Left renal pelvis (tissue), 4 donors: ENCODE measurements at places on chromosomes 7 and 10.
A peak's percentile ranks its signal among the peaks of the same experiment; 100 is the strongest.

GRCh38 chr10:32417911-32418547 is 27.9 kb upstream of the CCDC7 start:
- peak; percentile 44 for DNase-seq

GRCh38 chr7:404812-405488 is 114.7 kb downstream of the PDGFA start:
- DNase-seq = no peak

DNA sequence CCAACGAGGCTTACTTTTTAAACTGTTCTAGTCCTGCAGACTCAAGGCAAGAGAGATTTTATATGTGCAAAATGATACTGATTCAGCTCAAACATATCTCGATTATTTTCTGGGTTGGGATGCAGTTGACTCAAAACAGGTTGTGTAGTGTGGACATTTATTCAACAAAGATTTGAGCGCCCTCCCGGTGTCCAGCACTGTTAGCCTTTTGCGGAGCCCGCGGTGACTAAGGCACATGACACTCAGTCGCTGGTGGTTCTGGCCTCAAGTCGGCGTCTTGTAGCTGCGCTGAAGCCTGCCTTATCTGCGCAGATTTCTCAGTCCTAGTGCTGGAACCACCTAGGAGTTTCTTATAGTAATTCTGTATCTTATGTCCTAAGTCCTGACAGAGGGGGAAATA is 938 bp upstream of the CADPS2 start:
- DNase-seq = peak; percentile 50

GRCh38 chr7:94580601-94581000 is 71.0 kb downstream of the CASD1 start:
- no peak for DNase-seq

DNA sequence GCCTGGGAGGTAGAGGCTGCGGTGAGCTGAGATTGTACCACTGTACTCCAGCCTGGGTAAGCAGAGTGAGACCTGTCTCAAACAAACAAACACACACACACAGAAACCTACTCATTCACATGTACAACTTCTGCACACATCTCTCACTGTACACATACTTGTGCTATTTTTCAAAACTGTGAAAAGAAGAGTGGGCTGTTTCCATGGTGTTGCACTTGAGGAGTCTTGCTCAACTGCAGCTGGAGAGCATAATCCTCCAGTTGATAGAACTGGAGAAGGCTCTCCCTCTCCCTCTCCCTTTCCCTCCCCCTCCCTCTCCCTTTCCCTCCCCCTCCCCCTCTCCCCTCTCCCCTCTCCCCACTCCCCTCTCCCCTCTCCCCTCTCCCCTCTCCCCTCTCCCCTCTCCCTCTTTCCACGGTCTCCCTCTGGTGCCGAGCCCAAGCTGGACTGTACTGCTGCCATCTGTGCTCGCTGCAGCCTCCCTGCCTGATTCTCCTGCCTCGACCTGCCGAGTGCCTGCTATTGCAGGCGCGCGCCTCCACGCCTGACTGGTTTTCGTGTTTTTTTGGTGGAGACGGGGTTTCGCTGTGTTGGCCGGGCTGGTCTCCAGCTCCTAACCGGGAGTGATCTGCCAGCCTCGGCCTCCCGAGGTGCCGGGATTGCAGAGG is 43.7 kb upstream of the DLD start:
- DNase-seq = no peak

DNA sequence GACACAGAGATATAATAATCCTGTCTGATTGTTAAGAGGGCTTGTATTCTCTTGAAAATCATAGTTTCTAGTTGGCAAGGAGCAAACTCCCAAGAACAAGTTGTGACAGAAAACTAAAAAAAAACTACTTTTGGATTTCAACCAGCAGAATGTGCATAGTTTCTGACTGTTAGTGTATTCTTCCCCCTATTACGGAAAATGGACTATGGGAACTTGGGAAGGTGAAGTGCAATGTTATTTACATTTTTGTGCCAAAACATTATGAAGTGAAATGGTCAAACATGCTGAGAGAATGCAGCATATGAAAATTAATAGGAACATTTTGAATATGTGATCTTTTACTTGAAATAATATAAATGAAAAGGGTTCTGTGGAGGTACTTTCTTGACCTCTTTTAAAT is 660.8 kb downstream of the SUGCT start:
- DNase-seq = no peak

GRCh38 chr7:20745702-20746101 is 41.0 kb downstream of the SP8 start:
- no peak for DNase-seq

DNA sequence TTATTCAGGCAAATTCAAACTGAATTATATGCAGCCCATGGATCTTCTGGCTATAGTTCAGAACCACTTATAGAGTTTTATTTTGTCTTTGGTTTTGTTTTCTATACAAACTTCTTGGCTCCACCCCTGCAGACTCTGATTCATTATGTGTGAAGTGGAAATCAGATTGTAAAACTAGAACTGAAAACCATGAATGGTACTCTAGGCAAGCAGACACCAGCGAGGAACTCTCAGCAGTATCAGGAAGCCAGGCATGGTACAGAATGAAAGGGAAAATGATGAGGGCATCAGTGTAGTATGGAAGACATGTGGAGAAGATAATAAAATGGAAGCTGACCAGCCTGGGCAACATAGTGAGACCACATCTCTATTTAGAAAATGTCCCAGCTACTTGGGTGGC is 1026.9 kb upstream of the C7orf33 start:
- no peak for DNase-seq

GRCh38 chr7:47389923-47390630 is 191.8 kb downstream of the TNS3 start:
- DNase-seq = no peak

DNA sequence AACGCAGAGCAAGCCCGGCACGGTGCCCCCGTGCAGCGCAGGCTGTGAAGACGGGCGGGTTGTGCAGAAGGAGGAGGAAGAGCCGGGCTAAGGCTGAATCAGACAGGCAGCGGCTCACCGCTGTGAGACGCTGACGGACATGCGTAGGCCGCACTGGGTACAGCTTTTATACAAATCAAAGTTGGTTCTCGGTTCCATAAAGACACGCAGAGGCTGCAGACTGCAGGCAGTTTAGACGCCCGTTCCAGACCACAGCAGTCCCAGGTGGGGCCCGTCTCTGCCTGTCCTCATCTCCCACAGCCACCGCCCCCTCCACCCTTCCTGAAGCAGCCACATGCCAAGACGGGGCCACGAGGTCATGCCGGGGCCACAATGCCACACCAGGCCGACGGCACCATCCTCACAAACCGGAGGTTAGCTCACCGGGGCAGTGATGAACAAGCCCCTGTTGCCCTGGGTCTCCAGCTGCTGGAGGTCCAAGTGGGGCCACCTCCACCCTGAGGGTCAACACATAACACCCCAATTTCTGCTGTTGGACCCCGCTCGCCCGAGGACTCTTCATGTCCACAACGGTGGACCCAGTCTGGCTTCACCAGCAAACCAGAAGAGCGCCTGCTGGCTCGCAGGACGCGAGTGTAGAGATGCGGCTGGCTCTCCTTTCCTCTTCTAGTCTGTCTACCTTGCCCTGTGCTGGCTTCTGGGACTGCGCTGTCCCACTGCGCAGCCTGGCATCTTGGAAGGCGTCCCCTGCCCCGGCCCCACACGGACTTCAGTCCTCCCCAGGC is 227.2 kb downstream of the ELFN1 start:
- no peak for DNase-seq

GRCh38 chr10:35384265-35384868 is 48.1 kb downstream of the CCNY start:
- DNase-seq = no peak
